Calu3 (cell line): ENCODE measurements at places on chromosomes 7 and 10. TPM values are rescaled to one million over a fixed set of nuclear protein-coding genes. Genes with fewer than 3 reads are reported as not detected.

DNA sequence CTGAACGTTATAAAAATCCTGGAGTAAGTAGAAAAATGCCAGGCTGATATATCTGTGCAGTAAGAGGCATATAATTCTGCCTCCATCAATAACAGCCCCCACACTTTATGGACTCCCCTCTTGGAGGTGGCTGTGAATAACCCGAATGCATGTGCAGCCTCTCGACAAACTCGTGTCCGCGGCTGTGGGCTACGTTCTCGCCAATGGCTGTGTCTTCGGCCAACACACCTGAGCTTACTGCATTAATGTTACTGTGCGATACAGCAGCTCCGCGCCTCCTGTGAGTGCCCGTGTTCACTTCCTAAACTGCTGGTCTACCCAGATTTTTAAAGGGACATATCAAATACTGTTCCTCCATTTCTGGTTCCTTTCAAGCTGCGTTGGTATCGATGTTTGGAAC lies 209.4 kb downstream of the ADARB2 start:
- H3K36me3 ChIP-seq, result no peaks in the 10 kb centered on the region
- H3K4me3 ChIP-seq, result no peak overlapping the region
- H3K27me3 ChIP-seq, result peaks cover 31% of the 10 kb centered on the region
- DNase-seq, result no peak

DNA sequence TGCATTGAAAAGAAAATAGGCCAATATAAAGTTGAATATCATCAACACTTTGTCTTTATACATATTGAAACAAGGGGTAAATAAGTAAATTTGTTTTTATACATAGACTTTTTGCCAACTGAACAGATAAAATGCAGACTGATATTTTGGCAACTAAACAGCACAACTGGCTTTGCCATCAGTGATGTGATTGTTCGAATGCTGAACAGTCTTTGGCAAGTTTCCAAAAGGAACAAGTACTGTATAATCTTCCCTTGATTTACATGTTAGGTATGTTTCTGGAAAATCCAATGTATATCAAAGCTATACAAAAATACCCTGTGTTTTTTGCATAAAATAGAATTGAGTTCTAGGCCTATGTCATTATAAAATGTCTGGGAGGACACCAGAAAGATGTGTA lies 18.2 kb upstream of the ANKRD1 start:
- H3K27ac ChIP-seq, result no peak overlapping the region
- H3K36me3 ChIP-seq, result no peaks in the 10 kb centered on the region
- no peaks in the 10 kb centered on the region for H3K27me3 ChIP-seq
- DNase-seq, result no peak
- no peak overlapping the region for H3K4me3 ChIP-seq

GRCh38 chr7:26153823-26154783 lies 2.1 kb downstream of the NFE2L3 start:
- peaks cover 54% of the 10 kb centered on the region for H3K36me3 ChIP-seq
- H3K27ac ChIP-seq, result peak overlapping the region; percentile 84
- H3K4me3 ChIP-seq, result peak overlapping the region; percentile 98
- peak; percentile 83 for DNase-seq

GRCh38 chr7:130937830-130938229 lies 203.8 kb upstream of the KLF14 start:
- no peaks in the 10 kb centered on the region for H3K27me3 ChIP-seq
- peaks cover 52% of the 10 kb centered on the region for H3K4me1 ChIP-seq
- no peak for DNase-seq
- H3K36me3 ChIP-seq, result peaks cover 70% of the 10 kb centered on the region
- peak overlapping the region; percentile 90 for H3K4me3 ChIP-seq

- peaks cover 13% of the 10 kb centered on the region for H3K27me3 ChIP-seq
- H3K36me3 ChIP-seq, result no peaks in the 10 kb centered on the region
- no peak overlapping the region for H3K27ac ChIP-seq
- DNase-seq, result peak; percentile 72
- H3K4me1 ChIP-seq, result no peaks in the 10 kb centered on the region
These were observed 28.4 kb downstream of the TMEM130 start for GRCh38 chr7:98841179-98841997.

- peaks cover 23% of the 10 kb centered on the region for H3K27me3 ChIP-seq
- H3K27ac ChIP-seq, result no peak overlapping the region
- no peak overlapping the region for H3K4me3 ChIP-seq
- no peaks in the 10 kb centered on the region for H3K4me1 ChIP-seq
These were observed 139.5 kb upstream of the STK17A start for GRCh38 chr7:43443381-43443780.

GRCh38 chr7:46525876-46526275 lies 604.8 kb upstream of the IGFBP3 start:
- peaks cover 32% of the 10 kb centered on the region for H3K4me1 ChIP-seq
- H3K27ac ChIP-seq, result peak overlapping the region; percentile 66
- H3K36me3 ChIP-seq, result no peaks in the 10 kb centered on the region
- H3K4me3 ChIP-seq, result no peak overlapping the region

Gene NUTM2A
- 1.0 and 1.1 TPM in 2 replicates for total RNA-seq
